ENCODE measurements at places on chromosomes 1 and 21.
A peak's percentile ranks its signal among the peaks of the same experiment; 100 is the strongest.

GRCh38 chr21:45765375-45765774 lies 121.8 kb downstream of the PCBP3 start:
- H3K4me1 ChIP-seq: peaks cover 44% of the 10 kb centered on the region
- H3K27ac ChIP-seq: no peak overlapping the region
- no peaks in the 10 kb centered on the region for H3K27me3 ChIP-seq
- DNase-seq: no peak

GRCh38 chr1:29569971-29570634 lies 333.8 kb downstream of the PTPRU start:
- H3K27ac ChIP-seq: no peak overlapping the region
- H3K27me3 ChIP-seq: peaks cover 4% of the 10 kb centered on the region
- no peak overlapping the region for H3K4me3 ChIP-seq
- no peak for DNase-seq

DNA sequence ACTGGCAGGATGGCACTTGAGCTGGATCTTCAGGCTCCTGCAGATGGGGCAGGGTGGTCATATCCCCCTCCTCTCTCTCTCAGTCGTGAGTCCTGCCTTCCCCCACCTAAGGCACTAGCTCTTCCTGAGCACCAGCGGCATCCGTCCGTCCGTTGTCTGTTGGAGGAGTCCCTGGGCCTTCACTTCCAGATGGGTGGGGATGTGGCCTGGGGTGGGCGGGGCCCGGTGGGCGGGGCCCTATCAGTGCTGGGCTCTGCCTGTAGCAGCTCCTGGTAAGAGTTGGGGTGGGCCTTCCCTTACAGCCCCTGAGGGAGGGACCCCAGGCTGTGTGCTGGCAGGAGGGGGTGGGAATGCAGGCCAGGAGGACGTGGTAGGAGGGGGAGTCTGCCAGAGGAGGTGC lies 10.3 kb downstream of the LDLRAD2 start:
- H3K27me3 ChIP-seq: no peaks in the 10 kb centered on the region
- H3K4me3 ChIP-seq: no peak overlapping the region
- no peak for DNase-seq
- no peak overlapping the region for H3K27ac ChIP-seq
- no peaks in the 10 kb centered on the region for H3K36me3 ChIP-seq

DNA sequence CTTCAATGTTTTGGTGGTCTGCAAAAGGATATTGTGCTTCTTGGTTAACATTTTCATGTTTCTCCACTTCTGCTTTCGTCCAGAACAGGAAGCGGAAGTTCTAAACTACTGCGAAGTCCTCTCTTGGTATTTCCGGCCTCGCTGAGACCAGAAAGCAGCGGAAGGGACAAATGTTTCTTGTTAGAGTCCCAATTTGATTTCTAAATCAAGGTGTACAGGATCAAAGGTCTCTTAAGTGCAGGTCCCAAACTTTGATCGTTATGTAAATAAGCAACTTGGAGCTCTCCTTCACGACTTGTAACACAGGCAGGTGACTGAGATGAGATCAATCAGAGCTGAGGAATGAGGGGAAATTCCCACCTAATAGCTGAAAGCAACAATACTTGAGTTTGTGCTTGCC lies 40.1 kb upstream of the HMCN1 start:
- peak overlapping the region; percentile 22 for H3K27ac ChIP-seq
- H3K4me3 ChIP-seq: peak overlapping the region; percentile 65
- H3K36me3 ChIP-seq: no peaks in the 10 kb centered on the region
- no peaks in the 10 kb centered on the region for H3K27me3 ChIP-seq
- DNase-seq: peak; percentile 45
- H3K4me1 ChIP-seq: peaks cover 12% of the 10 kb centered on the region

GRCh38 chr1:219159946-219160645 lies 13.6 kb upstream of the LYPLAL1 start:
- no peaks in the 10 kb centered on the region for H3K36me3 ChIP-seq
- H3K4me3 ChIP-seq: no peak overlapping the region
- H3K27me3 ChIP-seq: peaks cover 7% of the 10 kb centered on the region
- no peak overlapping the region for H3K27ac ChIP-seq

DNA sequence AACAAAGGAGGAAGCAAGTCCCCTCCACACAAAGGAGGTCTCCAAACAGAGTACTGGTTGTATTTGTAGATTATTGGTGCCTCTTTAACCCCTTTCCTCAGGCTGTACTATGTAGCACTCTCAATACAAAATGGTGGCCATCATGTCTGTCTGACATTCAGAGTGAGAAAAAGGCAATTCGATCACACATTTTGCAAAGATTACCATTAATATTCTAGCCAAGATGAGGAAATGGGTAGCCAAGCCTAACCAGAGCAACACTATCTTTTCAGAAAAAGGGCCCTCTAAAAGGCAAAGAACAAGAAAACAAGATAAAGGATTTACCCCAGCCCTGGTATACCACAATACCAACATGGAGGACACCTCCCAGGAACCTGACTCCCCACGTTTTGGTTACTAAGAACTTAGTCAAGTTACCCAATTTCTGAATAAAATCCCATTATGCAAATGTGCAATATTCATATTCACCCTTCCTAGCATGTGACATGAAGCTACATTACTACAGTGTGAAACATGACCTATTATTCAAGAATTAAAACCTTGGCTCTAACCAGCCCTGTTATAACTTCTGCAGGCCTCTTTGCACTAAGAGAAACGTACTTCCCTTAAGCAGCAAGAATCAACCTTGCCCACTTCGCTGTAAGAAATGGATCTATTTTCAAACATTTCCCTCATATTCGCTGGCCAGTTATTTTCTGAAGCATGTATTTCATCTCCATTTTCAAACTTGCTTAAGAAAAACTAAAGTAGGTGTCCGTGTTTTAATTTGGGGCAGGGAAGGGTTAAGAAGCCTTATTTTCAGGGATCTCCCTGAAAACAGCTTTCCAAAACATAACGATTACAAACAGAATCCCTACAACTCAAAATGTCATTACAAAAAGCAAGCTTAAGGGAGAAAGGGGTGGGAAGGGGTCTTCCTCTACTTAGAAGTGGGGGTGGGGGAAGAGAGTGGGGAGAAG lies 2.1 kb downstream of the KDM5B start:
- H3K27ac ChIP-seq: peak overlapping the region; percentile 97
- DNase-seq: peak; percentile 52
- H3K4me3 ChIP-seq: peak overlapping the region; percentile 89
- H3K4me1 ChIP-seq: peaks cover 67% of the 10 kb centered on the region
- no peaks in the 10 kb centered on the region for H3K27me3 ChIP-seq
- peaks cover 4% of the 10 kb centered on the region for H3K36me3 ChIP-seq

GRCh38 chr1:155050560-155051341 lies at the start of gene ADAM15:
ADAM15 (plus strand) TSS chr1:155051316; CDS start chr1:155051387, 71 bp downstream.
- H3K4me3 ChIP-seq: peak within 1 kb of the TSS; percentile 84
- peaks cover 24% of the 10 kb centered on the region for H3K4me1 ChIP-seq
- no peaks in the 10 kb centered on the region for H3K27me3 ChIP-seq
- DNase-seq: peak; percentile 85
- no peak within 1 kb of the TSS for H3K27ac ChIP-seq

DNA sequence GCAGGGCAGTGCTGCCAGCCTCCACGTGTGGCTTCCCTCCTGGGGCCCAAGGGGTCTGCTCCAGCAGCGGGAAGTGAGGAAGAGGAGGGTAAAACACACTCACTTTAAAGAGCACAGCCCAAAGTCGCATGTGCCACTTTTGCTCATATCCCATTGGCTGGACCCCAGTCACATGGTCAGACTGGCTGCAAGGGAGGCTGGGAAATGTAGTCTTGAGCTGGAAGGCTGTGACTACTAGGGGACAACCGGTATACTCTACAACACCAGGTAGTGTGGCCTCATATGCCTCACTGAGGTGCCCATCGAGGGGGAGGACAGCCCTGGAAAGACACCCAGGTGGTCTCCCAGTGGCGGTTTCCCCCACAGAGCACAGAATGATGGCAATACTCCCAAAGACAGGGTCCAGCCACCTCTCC lies 45.2 kb downstream of the CAMK2N1 start:
- H3K4me1 ChIP-seq: no peaks in the 10 kb centered on the region
- peak; percentile 59 for DNase-seq
- H3K27me3 ChIP-seq: peaks cover 4% of the 10 kb centered on the region
- no peak overlapping the region for H3K4me3 ChIP-seq

GRCh38 chr1:115222616-115223402 lies 115.2 kb downstream of the NGF start:
- no peaks in the 10 kb centered on the region for H3K36me3 ChIP-seq
- no peak overlapping the region for H3K4me3 ChIP-seq
- DNase-seq: no peak
- H3K4me1 ChIP-seq: no peaks in the 10 kb centered on the region
- no peak overlapping the region for H3K27ac ChIP-seq

DNA sequence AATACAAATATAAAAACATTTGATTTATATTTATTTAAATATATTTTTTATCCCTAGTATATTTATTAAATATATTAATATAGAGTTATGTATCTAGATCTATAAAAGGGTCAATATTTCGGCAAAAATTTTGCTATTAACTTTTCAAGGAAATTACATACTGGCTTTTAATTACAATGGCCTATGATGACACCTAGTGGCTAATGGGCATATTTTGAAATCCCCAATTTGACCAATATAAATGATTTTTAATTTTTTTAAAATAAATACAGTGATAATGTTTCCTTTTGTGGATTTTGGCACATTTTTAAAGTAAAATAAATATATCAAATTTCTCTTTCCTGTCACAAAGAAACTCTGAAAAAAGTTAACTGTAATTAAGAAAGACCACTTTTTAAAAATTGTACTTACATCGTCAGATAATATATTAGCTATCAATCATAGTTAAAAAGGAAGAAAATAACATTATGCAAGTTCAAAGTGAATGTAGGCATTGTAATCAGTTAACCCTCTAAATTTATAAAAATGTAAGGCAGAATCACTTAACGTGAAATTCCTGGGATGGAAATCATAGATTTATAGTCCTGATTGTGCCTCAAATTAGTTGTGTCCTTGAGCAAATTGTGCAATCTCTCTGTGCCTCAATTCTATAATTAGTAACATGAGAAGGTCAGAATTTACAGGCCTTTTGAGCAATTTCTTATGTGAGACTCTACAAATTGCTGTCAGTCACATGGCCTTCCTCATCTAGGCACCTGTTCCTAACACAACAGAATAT lies 25.6 kb upstream of the RGS13 start:
- H3K27ac ChIP-seq: no peak overlapping the region
- H3K36me3 ChIP-seq: no peaks in the 10 kb centered on the region
- H3K4me1 ChIP-seq: peaks cover 14% of the 10 kb centered on the region
- no peak overlapping the region for H3K4me3 ChIP-seq

DNA sequence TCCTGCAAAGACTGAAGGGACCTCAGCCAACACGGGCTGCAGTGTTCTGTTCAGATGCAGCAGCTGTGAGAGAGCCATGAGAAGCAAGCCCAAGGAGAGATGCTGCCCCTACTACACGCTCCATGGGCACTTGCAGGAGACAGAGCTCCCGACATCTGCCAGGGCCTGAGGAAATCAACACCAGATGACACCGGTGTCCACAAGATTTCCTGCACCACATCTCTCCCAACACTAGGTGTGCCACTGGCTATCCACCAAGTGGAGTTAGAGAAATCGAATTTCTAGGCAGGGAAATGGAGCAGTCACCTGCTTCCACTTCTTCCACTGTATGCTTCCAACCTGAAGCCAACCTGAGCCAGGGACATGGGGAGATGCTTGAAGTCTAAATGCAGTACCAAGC lies 445.3 kb downstream of the RWDD3 start:
- H3K27me3 ChIP-seq: no peaks in the 10 kb centered on the region
- DNase-seq: no peak
- no peaks in the 10 kb centered on the region for H3K36me3 ChIP-seq
- H3K4me1 ChIP-seq: no peaks in the 10 kb centered on the region
- H3K4me3 ChIP-seq: no peak overlapping the region
